ENCODE measurements at places on chromosomes 2 and 18.

DNA sequence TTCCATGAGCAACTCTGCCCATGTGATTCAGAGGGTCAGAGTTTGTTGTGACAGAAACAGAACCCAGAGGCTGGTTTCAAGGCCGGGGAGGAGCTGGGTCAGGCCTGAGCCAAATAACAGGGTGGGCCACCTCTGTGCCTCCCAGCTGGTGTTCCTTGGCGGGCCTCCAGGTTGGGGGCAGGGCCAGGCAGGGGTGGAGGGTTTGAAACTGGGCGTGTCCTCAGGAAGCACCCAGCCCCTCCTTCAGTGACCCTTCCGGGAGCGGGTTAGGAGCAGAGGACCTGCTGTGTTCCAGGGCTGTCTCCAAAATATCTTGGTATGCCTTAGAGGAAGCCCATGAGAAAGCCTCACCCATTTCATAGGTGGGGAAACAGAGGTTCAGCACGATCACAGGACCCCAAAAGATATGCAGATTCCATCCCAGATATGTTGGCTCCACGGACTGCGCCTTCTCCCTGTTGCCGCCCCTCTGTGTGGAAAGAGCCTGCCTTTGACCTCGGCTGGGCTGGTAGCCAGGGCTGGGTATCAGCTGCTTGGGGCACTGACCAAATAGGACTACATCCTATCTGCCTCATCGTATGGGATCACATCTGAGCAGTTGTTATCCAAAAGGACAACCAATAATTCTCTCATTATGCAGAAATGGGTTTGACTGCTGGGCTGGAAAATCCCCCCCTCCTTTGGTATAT is 74.8 kb upstream of the GLI2 start:
- DNase-seq, result no peak

DNA sequence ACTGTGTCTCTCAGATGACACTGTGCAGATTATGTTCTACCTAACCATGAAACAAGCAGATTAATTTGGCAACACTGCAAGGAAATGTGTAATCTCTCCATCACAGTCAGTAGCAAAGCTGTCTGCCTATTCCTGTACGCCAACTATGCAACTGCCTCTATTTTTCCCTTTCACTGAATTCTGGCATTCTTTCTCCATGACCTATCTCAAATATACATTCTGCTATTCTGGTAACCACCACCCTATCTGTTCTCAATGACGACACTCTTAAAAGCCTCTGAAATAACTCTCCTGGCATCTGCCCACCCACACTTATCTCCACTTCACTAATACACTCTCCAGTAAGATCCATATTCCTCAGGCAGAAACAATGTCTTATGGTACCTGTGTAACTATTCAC is 78.7 kb downstream of the ABCA12 start:
- DNase-seq, result no peak

DNA sequence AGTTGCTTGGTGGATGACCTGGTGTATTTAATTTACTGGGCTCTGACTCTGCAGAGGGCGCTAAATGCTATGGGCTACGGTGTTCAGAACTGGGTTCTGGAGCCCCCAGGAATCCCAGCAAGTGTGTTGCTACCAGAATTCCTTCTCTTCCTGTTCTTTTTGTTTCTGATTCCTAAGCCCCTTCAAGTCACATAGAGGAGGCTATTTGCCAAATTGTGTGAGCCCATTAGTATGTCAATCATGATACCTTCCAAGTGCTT is 358.2 kb upstream of the SPRED2 start:
- DNase-seq, result no peak

DNA sequence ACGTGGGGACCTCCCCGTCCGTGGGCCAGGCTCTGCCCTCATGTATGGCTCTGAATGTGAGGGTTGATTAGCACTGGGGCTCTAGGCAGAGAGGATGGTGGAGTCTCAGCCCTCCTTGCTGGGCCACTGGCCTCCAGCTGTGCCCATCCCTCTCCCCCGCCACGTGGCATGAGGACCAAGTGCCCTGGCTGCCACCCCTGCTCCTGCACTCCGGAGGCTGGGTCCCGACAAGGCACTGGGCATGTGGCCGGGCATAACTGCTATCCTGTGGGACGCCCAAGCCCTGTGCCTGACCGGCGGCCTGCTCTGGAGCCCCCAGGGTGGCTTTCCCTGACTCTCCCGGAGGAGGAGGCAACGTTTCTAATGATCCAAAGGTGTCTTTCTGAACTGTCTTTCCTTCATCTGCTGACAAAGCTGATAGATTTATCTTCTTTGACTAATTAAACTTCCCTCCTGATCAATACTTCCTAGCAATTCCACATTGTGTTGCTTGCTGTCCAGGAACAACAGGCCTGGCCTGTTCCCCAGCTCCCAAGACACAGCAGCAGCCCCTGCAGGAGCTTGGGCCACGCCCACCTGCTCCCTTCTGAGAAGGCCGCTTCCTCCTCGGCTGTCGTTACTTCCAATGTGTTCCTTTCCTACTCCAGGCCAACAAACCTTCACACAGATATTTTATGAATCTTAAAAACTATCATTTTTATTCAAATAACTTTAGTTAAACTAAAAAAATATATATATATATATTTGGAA is 132.0 kb downstream of the SNTG2 start:
- no peak for DNase-seq

DNA sequence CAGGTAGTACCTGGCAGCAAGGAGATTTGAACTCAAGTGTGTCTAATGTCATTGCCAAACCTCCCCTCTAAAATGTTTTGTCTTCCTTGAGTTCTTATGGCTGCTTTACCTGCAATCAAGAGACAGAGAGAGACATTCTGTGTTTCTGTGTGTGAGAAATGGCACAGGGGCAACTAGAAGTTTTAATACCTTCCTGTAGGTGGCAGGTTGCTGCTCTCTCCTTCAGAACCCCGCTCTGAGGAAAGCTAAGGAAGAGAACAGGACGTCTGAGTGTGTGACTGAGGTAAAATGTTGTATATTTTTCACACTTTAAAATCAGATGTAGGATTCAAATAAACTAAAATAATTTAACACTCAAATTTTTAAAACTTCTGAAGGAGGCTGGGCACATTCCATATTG is 19.2 kb downstream of the DTNA start:
- peak; percentile 19 for DNase-seq

Measured in GM03348 (cell line).